ENCODE measurements at places on chromosomes 3 and 15.

DNA sequence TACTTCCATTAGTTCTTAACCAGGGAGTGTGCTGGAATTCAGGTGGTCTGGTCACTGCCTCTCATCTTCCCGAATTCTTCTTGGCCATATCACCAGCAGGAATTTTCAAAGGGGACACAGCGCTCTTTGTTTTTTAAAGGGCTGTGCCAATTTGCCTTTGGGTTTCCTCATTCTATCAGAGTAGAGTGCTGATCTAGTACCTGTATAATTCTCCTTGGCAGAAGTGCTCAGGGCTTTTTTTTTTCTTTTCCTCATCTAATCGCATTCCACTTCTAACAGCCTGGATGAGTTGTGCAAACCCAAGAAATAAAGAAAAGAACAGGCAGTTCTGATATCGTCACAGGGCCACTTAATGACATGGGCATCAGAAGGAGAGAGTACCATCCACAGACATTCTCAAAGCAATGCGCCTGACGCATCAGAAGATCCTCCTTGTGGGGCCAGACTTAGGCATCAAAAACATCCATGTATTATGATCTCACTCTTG, 121.0 kb downstream of the ASB7 start:
- DNase-seq, result peak; percentile 33

DNA sequence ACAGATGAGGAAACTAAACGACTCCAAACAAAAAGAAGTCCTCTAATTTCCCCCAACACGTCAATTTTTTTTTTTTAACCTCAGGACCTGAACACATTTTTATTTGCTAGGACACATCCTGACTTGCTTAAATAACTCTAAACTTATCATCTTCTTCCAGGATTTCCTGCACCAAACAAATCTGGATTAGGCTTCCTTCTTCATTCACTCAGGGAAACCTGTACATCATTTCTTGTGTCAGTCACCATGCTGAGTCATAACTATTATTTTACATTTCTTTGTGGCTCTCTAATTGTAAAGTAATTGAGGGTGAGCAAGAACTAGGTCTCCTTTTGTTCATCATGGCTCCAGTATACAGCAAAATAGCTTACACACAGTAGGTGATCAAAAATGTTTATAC, 433.4 kb upstream of the GBE1 start:
- no peak for DNase-seq

DNA sequence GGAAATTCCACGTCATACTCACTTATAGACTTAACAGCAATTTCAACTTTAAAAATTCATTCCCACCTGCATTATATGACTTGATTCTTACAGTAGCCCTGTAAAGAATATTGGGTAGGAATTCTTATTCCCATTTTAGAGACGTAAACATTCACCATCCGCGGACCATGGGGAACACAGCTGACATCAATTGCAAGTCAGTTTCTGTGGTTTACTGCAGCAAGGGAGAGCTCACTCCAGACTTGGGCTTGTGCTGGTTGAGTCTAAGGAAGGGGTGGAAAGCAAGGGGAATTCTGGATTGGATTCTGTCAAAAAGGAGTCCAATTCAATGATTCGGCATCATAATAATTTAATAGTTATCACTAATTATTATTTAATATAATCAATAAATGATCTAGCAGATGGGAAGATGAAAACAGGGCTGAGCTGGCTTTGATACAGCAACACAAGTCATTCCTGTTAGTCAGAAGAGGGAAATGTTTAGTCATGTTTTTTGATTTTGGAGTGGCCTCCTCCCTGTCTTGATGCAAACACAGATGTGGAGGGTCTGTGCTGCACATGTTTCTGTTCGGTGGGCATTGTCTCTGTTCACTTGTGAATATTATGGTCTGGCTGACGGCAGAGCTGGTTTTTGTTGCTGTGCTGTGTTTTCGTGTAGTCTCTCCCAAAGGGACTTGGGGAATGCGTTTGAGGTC, 9.7 kb downstream of the LIPC start:
- no peak for DNase-seq

GRCh38 chr3:187082758-187083375, 56.4 kb downstream of the RPL39L start:
- no peak for DNase-seq

GRCh38 chr3:69483449-69483848, 97.6 kb upstream of the FRMD4B start:
- DNase-seq, result no peak

GRCh38 chr3:49172551-49173041, 1.2 kb downstream of the KLHDC8B start:
- no peak for DNase-seq

GRCh38 chr15:64894395-64895056, 17.2 kb upstream of the ANKDD1A start:
- no peak for DNase-seq

DNA sequence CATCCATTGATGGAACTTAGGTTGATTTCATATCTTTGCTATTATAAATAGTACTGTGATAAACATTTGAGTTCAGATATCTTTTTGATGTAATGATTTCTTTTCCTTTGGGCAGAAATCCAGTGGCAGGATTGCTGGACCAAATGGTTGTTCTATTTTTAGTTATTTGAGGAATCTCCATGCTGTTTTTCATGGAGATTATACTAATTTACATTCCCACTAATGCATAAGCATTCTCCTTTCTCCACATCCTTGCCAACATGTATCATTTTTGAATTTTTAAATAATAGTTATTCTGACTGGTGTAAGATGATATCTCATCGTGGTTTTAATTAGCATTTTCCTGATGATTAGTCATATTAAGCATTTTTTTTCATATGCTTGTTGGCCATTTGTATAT, 144.0 kb upstream of the SUCLG2 start:
- no peak for DNase-seq

GRCh38 chr3:39376959-39377634, 6.1 kb upstream of the SLC25A38 start:
- DNase-seq, result no peak

GRCh38 chr3:127077068-127077467, 94.2 kb downstream of the PLXNA1 start:
- DNase-seq, result no peak

DNA sequence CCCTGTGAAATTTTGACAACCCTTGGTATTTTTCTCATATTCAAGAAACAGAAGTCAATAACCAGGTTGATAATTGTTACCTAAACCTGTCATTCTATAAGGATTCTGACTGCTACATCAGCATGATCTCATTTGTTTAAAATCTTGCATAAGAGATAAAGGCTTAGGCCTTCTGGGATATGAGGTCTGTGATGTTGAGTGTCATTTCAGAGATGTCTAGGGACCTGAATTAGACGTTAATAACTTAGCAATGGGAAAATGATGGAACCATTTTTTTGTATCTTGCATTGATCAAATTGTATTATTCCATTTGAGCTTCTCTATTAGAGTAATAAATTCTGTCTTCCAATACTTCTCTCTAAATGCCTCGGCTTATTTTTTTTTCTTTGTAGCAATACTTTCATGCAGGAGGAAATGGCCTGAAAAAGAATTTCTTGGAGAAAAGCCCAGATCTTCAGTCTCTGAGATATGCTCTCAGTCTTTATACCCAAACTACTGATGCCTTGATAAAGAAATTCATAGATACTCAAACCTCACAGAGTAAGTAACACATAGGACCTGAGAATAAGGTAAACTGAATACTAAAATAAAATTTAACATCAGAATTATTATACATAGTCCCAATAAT, 589.3 kb downstream of the UNC13C start:
- DNase-seq, result no peak

- DNase-seq, result no peak
These were observed 53.1 kb downstream of the TRANK1 start for GRCh38 chr3:36891701-36892160.

DNA sequence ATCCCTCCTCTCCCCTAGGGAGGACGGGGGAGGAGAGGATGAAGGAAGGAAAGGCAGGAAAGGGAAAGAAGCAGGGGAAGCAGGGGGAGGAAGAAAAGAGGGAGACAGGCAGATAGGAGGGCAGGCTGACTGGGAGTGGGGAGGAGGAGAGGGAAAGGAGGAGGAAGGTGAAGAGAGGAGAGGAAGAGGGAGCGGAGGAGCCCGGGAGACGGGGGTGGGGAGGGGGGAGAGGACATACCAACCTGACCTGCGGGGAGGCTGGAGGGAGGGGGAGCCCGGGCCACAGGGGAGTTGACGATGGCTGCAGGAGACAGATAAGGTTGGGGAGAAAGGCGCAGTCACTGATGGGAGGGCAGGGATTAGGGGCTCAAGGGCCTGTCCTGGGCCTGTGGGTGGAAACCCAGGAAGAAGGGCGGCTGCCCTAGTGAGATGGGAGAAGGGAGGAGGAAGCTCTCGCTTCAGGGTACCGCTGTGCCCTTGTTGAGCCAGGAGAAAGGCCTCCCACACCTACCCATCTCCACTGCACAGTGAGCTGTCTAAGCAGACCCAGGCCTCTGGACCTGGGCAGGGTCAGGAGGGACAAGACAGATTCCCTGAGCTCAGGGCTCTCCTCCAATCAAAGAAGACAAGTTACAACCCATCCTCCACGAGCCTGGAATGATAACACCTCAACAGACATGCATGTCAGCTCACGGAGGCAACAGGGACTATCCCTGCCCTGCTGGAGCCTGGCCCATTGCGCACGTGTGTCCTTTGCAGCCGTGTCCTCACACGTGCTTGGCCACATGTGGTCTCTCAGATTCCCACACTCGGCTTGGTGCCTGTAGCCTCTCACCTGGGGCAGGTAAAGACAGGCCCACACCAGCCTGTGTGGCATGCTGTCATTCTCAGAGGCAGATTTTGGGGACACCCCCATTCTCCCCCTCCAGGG, 27.9 kb downstream of the C3orf18 start:
- no peak for DNase-seq

- no peak for DNase-seq
These were observed 20.3 kb downstream of the XXYLT1 start for GRCh38 chr3:195250473-195251251.

GRCh38 chr3:44468572-44469520, 8.6 kb downstream of the ZNF445 start:
- no peak for DNase-seq

DNA sequence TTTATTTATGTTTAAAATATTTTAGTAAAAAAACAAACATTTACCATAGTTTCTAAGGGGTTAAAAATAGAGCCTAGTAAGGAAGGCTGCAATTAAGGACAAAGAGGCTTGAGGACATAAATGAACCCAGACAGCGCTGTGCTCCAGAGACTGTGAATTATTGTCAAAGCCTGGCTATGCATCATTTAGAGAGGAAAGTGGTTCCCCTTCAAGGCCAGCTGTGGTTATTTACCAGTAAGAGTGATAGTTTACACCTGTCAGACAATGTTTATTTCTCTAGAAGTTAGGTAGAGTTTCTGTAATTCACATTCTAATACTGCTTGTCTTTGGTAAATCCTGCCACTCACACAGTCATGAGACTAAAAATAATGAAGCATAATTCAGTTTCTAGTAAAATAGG, 32.4 kb upstream of the PIK3R4 start:
- no peak for DNase-seq

GRCh38 chr15:60795889-60796288, 316.9 kb upstream of the ICE2 start:
- no peak for DNase-seq

GRCh38 chr3:13145826-13146642, 72.8 kb upstream of the IQSEC1 start:
- no peak for DNase-seq

GRCh38 chr3:113200946-113201345, 10.4 kb upstream of the BOC start:
- no peak for DNase-seq

DNA sequence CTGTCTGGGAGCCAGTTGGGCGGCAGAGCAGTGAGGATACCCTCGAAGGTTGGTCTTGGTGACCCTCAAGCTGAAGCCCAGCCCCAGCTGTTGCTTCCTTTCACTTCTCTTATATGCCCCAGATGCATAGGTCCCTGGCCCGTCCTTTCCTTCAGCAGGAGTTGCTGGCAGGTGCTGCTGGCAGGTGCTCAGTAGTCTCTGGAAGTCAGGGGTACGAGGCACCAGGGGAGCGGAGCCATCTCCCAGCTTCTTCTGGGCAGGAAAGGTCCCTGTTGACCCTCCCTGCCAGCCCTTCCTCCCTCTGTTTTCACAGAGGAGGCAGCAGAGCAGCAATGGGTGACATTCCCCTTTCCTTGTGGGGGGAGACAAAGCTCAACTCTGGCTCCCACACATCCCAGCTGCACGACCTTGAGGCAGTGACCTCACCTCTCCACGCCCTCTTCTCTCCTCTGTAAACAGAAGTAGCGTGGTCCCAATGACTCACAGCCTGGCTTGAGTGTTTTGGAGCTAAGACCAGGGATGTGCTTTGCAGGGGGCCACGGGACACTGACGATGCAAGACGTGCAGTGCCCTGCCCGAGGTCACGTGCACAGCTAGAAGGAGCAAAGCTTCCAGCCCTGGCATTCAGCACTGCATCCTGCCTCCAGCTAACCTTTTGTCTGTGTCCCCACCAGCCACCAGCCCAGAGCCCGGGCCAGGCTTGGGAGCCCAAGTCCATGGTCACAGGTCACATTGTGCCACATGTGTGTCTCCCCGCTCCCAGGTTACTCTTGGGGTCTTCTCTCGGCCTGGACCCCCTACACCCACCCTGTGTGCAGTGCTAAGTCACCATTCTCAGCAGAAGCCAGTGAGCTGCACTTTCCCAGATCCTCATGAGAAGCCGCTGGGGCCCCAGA, 49.7 kb downstream of the SLC6A6 start:
- peak; percentile 85 for DNase-seq

DNA sequence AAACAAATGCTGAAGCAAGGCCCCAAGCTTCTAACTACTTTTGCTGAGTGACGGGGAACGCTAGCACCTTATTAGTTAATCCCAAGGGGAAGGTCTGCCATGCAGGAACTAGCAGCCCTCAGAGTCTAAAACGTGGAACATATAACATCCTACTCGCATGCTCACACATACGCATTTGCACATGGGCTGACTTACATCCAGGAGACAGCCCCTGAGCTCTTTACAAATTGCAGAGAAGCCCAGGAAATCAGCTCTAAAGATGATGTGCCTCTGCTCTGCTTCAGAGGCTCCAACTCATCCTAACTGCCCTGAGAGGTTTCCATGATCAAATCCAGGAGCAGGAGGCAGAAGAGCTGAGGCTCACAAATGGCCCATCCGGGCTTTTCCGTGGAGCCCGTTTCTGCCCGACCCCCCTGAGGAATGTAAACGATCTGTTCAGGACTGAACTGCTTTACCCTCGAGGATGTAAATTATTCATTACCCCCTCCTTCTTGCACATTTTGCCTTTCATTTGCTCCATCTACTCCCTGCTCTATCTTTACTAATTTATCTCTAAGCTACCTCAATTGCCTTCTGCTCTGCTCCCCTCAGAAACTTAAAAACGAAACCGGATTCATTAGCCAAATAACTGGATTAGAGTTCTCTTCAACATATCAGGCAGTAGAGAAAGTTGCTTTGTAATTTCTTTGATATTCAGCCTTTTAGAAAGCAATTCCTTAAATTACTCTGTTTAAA, 141.9 kb upstream of the CCDC54 start:
- no peak for DNase-seq

DNA sequence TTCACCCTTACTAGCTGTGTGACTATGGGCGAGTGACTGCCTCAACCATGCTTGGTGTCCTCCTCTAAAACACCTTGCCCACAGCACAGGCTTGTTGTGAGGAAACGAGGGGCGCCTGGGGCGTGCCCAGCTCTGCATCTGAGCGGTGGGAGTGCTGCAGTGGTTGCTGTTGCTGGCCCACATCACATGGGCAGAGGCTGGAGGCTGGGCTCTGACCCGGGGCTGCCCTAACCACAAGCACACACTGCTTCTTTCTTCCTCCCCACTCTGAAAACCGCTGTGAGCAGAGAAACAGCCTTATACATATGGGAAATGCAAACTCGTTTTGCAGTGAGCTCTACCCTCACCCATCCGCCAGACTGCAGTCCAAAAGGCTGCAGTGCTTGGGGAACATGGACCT, 74.8 kb upstream of the RPL32 start:
- DNase-seq, result no peak

GRCh38 chr3:119352034-119352609, 57.9 kb downstream of the ARHGAP31 start:
- no peak for DNase-seq

- no peak for DNase-seq
These were observed 36.9 kb upstream of the RYK start for GRCh38 chr3:134287512-134287911.

All from Caki2 (cell line).